ENCODE measurements at places on chromosomes 11 and 22. TPM values are rescaled to one million over a fixed set of nuclear protein-coding genes. Genes with fewer than 3 reads are reported as not detected.

The RFPL1 gene
- total RNA-seq, result not detected

DNA sequence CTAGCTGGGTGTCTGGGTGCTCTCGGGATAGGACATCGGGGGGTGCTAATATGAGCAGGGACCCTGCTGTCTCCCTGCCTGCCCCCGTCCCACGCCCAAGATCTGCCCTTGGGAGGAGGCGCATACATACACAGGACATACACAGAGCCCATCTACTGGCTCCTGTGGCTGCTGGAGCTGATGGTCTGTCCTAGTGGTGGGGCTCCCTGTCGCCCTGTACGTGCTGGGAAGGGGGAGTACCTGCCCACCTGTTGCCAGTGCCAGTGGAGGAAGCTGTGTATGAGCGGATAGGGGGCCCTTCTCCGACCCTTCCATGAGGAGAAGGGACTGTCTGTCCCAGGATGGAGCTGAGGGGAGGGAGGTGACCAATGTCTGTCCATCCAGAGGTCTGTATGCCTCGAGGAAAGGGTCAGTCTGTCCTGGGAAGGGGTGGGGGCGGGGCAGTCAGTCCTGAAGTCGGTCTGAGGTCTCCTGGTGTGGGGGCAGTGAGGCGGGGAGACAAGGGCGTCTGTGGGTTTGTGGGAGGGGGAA is 952 bp downstream of the TBC1D10A start:
- DNase-seq, result no peak

DNA sequence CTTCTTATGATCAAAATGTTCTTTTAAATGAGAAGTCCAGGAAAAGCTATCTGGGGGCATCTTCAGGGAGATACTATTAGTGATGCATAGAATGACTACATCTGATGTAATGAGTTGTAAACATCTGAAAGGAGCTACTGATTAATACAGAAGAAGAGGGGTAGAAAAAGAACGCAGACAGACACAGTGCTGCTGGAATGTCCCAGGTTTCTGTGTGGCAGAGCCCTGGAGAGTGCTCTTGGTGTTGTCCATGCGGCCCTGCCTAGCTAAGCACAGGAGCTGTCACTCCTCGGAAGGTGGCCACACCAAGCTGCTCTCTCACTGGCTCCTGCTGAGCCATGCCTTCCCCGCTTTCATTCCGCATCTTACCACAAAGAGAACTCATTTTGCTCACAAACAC is 768.8 kb downstream of the OPCML start:
- no peak for DNase-seq

GRCh38 chr11:31807799-31808667 is 3.1 kb downstream of the PAX6 start:
- DNase-seq, result no peak

DNA sequence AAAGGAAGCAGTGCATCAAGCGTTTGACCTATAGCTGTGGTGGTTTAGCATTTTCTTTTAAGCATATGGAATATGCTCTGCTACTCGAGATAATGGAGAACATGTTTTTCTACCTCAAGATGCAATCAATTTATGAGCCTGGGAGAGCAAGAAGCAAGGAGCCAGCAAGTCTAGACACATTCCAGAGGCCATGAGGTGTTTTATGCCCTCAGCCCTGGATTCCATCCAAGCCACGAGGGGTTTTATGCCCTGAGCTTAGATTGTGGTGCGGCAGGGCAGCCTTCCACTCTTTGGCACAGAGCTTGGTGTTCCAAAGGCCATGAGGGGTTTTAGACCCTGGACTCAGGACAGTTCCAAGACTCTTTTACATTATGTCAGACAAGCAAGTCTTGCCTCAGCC is 11.7 kb upstream of the DNAJB13 start:
- no peak for DNase-seq

The ARHGAP8 gene
- 3.4 TPM for total RNA-seq

The MCHR1 gene
- total RNA-seq, result 4.0 TPM

- no peak for DNase-seq
These were observed 12.5 kb downstream of the ATXN10 start for GRCh38 chr22:45684169-45684568.
